ENCODE measurements at places on chromosomes 6 and 20.

- DNase-seq: no peak
Measured at GRCh38 chr6:137829641-137830083, 37.4 kb upstream of the TNFAIP3 start.

- no peak for DNase-seq
Measured at GRCh38 chr20:43667341-43668132, 623 bp downstream of the MYBL2 start.

- no peak for DNase-seq
Measured at GRCh38 chr6:115411756-115412155, 648.9 kb downstream of the FRK start.

DNA sequence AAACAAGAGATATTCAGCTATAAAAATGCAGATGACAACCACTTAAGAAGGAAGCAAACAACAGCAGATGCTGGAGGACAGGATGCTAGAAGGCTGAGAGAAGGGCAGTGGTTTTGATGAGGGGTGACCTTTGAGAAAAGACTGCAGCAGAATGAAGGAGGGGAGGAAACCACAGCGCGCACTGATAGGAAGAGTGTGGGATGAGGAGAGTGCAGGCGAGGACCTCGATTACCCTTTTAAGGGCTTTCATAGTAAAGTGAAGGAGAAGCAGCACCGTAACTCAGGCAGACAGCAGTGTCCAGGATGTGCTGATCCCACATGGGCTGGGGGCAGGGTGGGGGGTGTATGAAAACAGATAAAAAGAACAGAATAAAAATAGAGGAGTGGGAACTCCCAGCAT, 19.2 kb downstream of the ZBTB2 start:
- DNase-seq: no peak

DNA sequence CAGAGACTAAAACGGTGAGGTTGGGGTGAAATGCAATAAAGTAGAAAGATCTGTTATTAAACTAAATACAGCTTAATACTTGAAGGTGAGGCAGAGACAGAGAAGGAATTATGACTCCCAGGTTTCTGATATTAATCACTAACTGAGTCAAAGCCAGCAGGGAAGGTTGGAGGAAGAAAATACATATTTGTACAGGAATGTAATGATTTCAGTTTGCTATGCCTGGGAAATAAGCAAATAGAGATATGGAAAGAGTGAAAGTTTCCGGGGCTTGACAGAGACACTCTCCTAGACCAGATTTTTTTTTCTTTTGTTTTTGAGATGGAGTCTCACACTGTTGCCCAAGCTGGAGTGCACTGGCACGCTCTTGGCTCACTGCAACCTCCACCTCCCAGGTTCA, 76.8 kb downstream of the PTPRK start:
- no peak for DNase-seq
